ENCODE measurements at places on chromosomes 12 and 14.

- DNase-seq = no peak
These were observed 183.9 kb upstream of the PWP1 start for GRCh38 chr12:107501681-107502080.

GRCh38 chr12:105855361-105856047 is 283.2 kb downstream of the NUAK1 start:
- DNase-seq = no peak

- DNase-seq = peak; percentile 73
These were observed 7.2 kb upstream of the ANKRD9 start for GRCh38 chr14:102516531-102517391.

GRCh38 chr12:15393037-15393436 is 70.7 kb downstream of the PTPRO start:
- DNase-seq = no peak

DNA sequence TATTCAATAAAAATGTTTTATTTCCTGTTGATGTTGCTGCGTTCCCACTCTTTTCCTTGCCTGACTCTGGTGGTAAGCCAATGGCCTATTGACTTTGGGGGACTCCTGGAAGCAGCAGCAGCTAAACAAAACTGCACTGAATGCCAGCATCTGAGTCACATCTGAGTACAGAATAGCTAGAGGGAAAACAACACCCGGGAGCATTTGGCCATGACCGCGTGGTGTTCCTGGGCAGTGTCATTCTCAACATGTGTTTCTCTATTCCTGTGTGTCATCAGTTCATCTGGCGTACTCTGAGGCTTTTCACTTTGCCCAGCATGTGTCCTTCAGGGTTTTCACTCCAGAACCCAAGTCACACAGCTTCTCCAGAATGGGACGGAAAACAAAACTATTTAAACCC is 238.8 kb downstream of the PAWR start:
- peak; percentile 46 for DNase-seq

GRCh38 chr12:119383206-119383605 is 48.7 kb downstream of the CCDC60 start:
- DNase-seq = no peak
